ENCODE measurements at places on chromosomes 16 and 17.

- no peak for DNase-seq
Observed at GRCh38 chr17:66717641-66718058, 117.3 kb upstream of the CACNG5 start.

GRCh38 chr16:31698901-31699300 lies 171.2 kb downstream of the AHSP start:
- DNase-seq = no peak

GRCh38 chr16:65598621-65599020 lies 476.8 kb upstream of the CDH11 start:
- DNase-seq = no peak

- DNase-seq = no peak
Observed at GRCh38 chr16:85302018-85302847, 190.0 kb upstream of the CIBAR2 start.

GRCh38 chr16:58885528-58886170 lies 151.5 kb upstream of the GOT2 start:
- DNase-seq = no peak

DNA sequence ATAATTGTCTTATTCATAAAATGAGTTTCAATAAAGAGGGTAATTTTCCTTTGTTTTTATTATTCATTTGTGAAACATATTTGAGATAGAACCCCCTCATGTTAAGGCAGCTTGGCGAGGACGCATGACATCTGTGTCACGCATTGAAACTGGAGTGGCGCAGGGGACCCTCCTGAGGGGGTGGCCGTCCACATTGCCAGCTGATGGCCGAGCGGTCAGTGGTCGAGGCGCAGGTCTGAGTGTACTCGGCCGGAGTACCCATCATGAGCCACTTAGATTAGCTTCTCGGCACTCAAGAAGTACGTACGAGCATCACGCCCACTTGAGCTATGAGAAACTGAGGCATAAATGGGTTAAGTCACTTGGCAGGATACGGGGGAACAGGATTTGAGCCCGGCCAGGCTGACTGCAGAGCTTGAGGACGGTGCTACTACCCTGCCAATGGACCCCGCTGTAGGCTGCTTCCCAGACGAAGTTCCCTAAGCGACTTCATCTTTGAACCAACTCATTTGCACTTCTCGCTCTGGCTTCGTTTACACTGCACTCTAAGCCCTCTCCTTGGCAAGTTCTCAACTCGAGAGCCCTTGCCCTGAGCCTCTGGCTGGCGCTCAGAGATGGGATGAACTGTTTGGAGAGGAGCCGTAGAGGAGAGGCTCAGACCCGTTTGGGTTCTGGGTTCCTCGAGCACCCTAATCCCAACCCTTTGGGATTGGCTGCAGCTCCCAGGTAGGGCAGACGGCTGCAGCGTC lies 91.8 kb downstream of the SDK2 start:
- no peak for DNase-seq

- DNase-seq = no peak
Observed at GRCh38 chr17:39928858-39929645, 1.5 kb downstream of the LRRC3C start.

Data from stimulated activated CD8-positive, alpha-beta memory T cell treated with anti-CD3 and anti-CD28 coated beads, Interleukin-12 subunit alpha, Interleukin-12 subunit beta, amount 100 ng/mL, for 4 hours (primary cell).